Stimulated activated CD8-positive, alpha-beta memory T cell treated with anti-CD3 and anti-CD28 coated beads, Interleukin-2, amount 100 ng/mL, for 48 hours (primary cell): ENCODE measurements at places on chromosomes 6 and 20.

- DNase-seq: no peak
Measured at GRCh38 chr6:24997905-24998304, 62.1 kb upstream of the RIPOR2 start.

GRCh38 chr6:9404351-9405146 is 969.2 kb upstream of the SLC35B3 start:
- DNase-seq: no peak

GRCh38 chr6:45746046-45746445 is 269.6 kb downstream of the CLIC5 start:
- no peak for DNase-seq

DNA sequence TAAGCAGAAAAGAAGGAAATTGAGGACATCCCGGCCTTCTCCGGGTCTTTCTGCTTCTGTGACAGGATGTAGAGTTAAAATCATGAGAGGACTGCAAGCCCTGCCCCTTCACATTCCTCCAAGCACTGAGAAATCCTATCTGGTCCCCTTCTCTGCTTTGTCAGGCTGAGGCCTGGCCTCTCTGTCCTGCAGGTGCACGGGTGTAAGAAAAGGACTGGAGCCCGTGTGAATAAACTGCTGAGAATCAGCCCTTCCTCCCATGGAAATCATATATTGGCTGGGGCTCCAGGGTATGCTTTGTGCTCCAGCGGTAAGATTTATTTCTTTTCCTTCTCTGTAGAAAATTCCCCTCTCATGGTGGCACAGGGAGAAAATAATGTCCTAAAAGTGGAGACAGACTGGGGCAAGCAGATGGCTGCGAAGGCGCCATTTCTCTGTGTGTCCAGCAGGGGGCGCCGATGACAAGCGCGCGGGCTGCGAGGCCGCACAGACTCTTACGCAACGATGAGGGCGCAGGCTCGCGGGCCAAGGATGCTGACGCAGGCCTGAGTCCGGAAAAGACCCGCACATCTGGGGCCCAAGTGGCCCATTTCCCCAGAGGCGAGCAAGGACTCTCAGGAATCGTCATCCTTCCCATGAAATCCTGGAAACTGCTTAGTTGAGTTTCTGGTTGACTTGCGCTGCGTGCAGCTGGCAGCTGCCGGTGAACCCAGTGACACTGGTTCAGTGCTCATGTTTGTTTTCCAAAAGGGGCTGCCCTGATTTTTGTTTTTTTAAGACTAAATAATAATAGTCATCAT is 258.6 kb downstream of the ADGB start:
- peak; percentile 61 for DNase-seq

GRCh38 chr6:73941892-73942291 is 245.9 kb downstream of the CD109 start:
- no peak for DNase-seq

DNA sequence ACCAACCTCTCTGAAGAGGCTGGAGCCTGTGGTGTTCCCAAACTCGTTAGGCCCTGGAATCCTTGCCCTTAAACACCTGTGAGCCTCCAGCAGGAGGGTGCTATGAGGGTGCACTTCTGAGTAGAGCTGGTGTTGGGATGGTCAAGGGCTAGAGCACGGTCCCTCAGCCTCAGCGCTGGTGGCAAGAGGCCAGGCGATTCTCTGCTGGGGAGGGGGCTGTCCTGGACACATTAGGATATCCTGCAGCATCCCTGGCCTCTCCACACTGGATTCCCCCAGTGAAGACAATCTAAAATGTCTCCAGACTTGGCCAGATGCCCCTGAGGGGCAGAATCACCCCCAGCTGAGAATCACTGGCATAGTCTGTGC is 157.8 kb downstream of the SYCP2 start:
- no peak for DNase-seq

- no peak for DNase-seq
Measured at GRCh38 chr20:61882716-61883615, 182.7 kb downstream of the TAF4 start.

DNA sequence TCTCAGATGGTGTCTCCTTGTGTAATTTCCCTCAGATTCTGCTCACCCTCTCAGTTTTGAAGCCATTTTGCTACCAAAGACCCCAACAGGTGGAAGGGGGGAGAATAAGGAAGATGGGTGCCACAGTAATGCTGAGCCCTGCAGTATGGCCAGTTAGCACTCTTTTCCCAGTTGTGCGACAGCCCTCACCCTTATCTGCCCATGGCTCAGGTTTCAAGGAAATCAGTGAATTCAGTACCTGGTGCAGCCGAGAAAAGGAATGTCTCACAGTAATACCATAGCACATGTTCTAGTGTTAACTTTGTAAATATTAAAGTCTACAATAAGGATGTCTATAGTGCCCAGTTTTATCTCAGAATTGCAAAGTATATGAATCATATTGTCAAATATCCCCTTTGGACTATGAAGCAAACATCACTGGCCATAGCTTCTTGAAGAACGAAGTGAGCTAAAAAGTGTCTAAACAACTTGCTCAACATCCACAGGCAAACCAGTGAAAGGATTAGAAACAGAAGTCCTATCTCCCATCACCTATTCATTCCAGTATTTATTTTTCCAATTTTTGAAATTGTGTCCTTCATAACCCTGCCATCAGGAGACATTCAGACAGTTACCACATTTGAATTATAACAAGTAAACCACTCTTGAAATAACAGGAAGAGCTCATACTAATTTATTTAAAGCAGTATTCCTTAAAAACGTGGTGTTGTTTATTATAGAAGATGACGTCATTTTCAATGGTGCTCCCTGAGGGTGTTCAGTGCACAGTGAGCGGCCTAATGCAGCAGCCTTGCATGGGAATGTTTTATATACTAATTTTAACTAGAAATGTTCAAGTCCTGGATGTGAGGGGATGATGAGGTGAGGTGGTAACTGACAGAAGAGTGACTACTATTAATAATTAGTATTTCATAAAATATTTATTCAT is 366.2 kb downstream of the TFAP2A start:
- no peak for DNase-seq

- no peak for DNase-seq
Measured at GRCh38 chr20:7516621-7517111, 423.6 kb downstream of the HAO1 start.

- peak; percentile 75 for DNase-seq
Measured at GRCh38 chr6:12008366-12009179, 3.5 kb upstream of the HIVEP1 start.

DNA sequence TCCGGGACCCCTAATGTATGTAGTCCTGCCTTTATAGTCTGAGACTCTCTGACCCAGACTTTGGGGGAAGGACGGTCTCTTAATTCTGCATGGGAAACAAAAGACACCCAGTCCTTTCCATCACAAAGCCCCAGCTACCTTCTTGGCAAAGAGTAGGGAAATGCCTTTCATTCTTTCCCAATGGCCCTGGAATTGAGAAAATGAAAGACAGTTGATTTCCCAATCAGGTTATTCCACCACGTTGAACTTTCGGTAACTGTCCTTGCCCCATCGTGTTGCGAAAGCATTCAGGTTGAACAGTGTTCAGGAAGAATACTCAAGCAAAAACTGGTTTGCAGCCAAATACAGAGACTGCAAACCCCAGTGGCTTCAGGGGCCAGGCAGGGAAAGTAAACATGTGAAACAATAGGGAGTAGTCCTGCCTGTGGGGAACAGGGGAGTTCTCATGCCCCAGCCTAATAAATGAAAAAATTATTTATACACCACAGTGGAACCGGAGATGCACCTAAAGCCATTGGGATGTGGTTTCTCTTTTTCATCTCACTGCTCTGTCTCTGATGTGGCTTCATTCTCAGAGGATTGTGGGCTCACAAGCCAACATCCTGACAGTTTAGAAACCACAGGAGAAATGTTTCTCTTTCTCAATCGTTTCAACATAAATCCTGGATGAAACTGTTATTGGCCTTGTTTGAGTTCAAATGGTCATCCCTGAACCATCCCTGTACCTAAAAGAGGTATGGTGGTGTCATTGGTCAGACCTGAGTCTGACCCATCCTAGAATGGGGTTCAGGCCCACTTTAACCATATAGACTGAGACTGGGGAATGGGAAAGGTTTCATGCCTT is 44.2 kb upstream of the SLC9A8 start:
- no peak for DNase-seq

- no peak for DNase-seq
Measured at GRCh38 chr20:50335105-50335504, 144.5 kb downstream of the CEBPB start.

DNA sequence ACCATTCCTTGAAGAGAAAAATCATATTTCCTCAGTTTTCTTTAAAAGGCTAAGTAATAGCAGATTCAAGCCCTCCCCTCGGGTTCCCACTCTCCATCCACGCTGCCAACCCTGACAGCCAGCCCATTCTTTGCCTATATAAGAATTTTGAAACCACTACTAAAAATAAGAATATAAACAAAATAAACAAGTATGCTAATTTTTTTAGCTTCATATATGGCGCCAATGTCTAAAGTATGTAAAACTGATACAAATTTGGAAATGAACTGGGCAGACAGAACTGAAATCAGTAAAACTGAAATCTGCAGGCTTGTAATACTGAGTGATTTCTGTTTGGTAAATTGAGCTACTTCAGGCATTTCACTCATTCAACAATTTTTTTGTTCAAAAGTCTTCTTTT is 19.0 kb downstream of the ELOVL2 start:
- no peak for DNase-seq

DNA sequence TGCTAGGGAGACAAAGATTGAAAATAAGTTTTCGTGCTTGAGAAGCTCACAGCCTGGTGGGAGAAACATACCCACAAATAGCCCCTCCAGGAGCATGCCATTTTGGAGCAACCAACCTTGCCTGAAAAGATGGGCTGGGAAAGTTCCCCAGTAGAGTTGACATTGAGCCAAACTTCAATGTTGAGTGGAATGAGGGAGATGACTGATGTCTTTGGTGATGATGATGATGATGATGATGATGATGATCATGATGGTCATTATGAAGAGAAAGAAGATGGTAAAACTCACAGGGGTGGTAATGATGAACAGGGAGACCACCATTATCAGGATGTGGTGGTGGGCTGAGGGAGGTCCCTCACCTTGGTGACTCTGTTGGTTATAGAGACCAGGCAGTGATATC is 283.9 kb upstream of the RNF24 start:
- DNase-seq: no peak

DNA sequence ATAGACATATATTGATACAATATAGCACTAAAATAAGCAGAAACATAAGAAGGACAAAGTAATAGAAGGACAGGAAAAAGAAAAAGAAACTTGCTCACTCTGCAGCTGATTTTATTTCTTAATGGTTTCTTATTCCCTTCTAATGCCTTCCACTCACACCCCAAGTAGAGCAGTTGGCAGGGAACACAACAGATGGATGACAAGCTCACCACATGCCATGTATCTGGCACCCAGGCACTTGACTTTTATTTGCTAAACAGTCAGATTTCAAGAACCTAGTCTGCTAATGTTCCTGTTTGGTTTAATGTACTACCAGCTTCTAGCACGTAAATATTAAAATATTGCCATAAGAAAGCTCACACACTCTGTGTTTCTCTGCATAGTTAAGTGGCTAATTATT is 87.1 kb downstream of the COL19A1 start:
- no peak for DNase-seq

DNA sequence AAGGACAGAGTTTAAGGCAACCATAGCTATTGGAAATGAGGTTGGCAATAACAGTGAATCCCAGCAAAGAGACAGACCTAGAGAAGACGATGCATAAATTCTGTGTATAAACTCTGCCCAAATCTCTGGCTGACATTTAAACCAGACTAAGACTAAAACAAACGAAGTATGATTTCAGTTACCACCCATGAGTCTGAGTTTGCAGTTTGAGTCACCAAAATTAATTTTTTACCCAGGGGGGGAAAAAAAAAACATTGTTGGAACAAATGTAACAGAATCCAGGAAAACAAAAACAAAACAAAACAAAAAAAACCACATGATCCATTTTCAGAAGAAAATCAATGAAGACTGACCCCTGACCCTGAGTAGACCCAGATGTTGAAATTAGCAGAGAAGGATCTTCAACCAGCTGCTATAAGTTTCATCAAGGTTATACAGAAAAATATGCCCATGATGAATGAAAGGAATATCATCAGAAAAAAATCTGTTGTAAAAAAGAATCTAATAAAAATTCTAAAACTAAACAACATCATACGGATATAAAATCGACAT is 190.8 kb downstream of the GMDS start:
- no peak for DNase-seq

DNA sequence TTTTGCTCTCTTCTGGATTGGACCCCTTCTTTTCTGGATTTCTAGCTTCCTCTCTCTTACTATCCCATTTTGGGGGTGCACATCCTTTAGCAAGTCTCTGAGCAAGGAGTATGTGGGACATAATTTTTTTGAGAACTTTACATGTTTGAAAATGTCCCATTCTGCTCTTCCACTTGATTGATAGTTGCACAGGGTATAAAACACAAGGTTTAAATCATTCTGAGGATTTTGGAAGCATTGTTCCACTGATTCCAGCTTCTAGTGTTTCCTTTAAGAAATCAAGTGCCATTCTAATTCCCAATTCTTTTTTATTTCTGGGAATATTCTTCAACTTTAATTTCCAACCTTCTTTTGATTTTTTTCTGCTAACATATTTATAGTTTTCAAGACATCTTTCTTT is 60.7 kb downstream of the APCDD1L start:
- no peak for DNase-seq

DNA sequence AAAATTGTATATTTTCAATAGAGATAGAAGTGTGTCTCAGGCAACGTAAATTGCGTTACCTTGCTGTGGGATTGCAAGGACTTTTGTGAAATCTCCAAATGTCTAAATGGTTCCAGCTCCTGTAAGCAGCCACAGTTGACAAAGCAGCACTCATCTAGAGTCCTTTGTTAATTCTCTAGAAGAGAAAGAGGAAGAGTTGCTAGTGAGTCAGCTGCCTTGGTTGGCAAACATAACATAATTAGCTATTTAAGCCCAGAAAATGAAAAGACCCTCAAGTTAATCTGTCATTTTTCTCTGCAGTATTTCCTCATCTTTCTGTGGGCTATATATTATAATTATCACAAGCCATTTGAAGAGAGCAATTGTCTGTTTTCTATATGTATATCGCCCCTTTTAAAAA is 66.4 kb upstream of the FABP7 start:
- DNase-seq: no peak

- no peak for DNase-seq
Measured at GRCh38 chr6:163136681-163137397, 277.7 kb upstream of the QKI start.

GRCh38 chr6:66362888-66363287 is 655.9 kb upstream of the EYS start:
- DNase-seq: no peak

DNA sequence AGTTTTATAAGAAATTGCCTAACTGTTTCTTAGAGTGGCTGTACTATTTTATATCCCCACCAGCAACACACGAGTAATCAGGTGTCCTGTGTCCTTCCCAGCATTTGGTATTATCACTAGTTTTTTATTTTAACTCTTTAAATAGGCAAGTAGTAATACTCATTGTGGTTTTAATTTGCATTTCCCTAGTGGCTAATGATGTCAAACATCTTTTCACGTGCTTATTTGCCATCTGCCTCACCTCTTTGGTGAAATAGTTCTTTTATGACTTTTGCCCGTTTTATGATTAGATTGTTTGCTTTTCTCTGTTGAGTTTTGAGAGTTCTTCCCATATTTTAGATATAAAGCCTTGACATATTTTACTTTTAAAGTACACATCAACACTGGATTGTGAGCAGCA is 57.8 kb downstream of the GCLC start:
- no peak for DNase-seq
